ENCODE measurements at places on chromosomes 1 and 21.
A peak's percentile ranks its signal among the peaks of the same experiment; 100 is the strongest.

DNA sequence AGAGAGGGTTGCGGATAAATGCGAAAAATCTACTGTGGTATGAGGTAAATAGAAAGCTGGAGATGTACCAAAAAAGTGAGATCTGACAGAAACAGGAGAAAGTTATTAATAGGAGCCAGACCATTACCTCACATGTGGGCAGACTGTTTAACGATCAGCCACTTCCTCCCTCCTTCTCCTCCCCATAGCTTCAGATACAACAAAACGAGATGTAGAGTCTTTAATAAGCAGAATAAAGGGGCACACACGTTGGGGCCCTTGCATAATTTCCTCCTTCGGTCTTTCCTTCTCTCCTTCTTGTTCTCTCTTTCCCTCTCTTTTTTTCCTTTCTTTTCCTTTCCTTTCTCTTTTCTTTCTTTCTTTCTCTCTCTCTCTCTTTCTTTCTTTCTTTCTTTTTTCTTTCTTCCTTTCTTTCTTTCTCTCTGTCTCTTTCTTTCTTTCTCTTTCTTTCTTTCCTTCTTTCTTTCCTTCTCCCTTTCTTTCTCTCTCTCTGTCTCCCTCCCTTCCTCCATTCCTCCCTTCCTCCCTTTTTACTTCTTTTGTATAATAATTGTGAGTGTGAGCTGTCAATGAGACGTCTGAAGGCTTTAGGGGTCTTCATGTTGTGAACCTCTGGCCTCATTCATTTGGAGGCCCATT, 242.1 kb downstream of the GRIK1 start:
- no peak for DNase-seq

DNA sequence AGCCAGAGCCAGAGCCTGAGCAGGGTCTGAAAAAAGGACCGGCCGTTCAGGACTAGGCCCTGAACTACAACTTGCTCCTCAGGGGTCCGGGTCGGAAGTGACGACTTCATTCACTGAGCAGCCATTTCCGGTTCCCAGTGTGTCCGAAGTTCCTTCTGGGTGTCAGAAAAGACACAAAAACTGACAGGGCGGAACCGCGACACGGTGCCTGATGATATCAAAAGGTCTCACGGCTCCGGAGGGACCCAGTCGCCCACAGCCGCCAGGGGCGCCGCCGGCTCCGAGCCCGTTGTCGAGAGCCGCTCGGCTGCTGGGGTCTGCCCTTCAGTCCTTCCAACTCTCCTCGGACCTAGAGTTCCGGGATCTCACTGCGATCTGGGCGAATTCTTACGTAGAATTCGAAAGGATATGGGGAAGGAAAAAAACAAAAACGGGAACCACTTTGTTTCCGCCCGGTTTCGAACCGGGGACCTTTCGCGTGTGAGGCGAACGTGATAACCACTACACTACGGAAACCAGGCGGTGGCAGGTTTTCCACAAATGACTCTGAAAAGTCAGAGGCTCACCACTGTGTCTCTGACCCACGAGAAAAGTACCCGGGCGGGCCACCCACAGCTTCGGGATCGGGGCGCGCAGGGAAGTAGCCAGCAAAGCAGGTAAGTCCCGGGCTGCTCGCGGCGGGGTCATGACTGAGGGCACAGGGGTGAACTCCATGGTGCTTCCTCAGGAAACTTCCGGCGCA, 31.8 kb upstream of the CFAP126 start:
- peak; percentile 89 for DNase-seq

- no peak for DNase-seq
Observed at GRCh38 chr1:13820055-13820454, 120.1 kb downstream of the PRDM2 start.

DNA sequence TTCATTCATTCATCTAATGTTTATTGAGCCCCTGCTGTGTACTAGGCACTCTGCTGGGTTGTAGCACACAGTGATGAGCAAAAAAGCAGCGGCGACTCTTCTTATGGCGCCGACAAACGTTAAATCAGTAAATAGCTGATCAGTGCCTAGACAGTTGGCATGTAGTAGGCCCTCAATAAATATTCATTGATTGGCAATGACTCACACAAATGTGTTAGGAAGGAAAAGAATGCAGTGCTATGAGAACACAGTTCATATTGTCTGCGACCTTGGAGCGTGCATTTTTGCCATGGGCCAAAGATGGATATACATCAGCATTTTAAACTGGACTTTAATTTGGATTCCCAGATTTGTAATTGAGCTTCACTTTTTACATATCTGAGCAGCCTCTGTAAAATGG, 52.0 kb downstream of the PRDM2 start:
- DNase-seq: no peak

- DNase-seq: no peak
Observed at GRCh38 chr1:35269201-35269988, 886 bp downstream of the ZMYM4 start.

- peak; percentile 42 for DNase-seq
Observed at GRCh38 chr1:153572569-153573015, 6.9 kb upstream of the S100A2 start.

- DNase-seq: no peak
Observed at GRCh38 chr1:59285691-59286090, 11.2 kb upstream of the FGGY start.

GRCh38 chr1:88371436-88372023, 312.5 kb upstream of the PKN2 start:
- DNase-seq: no peak

DNA sequence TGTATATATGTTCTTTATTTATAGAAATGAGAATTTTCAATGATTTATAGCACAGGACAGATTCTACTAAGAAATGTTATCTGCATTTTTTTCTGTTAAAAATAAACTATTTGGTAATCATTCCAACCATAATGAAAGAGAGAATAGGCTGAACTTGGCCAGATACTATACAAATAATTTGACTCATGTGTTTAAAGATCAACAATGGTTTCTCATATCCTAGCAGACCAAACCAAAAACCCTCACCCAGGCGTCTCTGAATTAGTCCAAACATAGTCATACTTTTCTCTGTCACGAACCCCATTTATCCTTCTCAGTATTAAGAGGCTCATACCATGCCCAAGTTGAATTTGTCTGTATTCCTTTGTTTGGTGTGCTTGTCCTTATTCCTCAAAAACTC, 40.3 kb downstream of the RPE65 start:
- no peak for DNase-seq

DNA sequence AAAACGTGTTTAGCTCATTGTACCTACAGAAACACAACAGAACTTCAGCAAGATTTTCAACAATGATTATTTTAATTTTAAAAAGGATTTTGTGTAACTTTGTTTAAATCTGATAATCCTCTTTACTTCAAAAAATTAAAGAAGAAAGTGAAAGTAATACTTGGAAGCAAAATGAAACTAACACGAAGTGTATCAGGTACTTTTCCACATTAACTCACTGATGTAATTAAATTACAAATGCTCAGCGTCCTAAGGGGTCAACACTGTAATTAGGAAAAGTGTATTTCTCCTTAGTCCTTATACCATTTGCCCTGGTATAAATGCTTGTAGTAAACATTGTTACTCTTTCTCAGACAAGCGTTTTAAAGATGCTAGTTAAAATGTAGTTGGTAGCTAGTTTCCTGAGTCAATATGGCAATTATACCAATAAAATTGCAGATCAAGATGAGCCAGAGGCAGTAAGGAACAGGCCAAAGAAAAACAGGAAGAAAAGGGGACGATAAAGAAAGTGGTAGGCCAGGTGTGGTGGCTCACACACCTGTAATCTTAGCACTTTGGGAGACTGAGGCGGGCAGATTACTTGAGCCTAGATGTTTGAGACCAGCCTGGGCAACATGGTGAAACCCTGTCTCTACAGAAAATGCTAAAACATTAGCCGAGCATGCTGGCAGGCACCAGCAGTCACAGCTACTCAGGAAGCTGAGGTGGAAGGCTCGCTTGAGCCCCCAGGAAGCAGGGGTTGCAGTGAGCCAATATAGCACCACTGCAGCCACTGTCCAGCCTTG, 553.0 kb downstream of the SMYD3 start:
- no peak for DNase-seq

DNA sequence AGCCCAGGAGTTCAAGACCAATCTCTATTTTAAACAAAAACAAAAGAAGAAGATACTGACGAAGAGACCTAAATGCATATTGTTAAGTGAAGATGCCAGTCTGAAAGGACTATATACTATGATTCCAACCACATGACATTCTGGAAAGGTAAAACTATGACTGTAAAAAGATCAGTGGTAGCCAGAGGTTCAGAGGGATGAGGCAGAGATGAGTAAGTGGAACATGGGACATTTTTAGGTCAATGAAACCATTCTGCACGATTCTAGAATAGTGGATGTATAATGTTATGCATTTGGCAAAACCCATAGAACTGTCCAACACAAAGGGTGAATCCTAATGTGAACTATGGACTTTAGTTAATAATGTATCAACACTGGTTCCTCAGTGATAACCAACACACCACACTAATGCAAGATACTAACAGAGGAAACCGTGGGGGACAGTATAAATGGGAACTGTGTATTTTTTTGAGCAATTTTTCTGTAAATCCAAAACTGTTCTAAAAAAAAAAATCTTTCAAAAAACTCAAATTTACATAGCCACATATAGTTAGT, 8.2 kb downstream of the RC3H1 start:
- no peak for DNase-seq

DNA sequence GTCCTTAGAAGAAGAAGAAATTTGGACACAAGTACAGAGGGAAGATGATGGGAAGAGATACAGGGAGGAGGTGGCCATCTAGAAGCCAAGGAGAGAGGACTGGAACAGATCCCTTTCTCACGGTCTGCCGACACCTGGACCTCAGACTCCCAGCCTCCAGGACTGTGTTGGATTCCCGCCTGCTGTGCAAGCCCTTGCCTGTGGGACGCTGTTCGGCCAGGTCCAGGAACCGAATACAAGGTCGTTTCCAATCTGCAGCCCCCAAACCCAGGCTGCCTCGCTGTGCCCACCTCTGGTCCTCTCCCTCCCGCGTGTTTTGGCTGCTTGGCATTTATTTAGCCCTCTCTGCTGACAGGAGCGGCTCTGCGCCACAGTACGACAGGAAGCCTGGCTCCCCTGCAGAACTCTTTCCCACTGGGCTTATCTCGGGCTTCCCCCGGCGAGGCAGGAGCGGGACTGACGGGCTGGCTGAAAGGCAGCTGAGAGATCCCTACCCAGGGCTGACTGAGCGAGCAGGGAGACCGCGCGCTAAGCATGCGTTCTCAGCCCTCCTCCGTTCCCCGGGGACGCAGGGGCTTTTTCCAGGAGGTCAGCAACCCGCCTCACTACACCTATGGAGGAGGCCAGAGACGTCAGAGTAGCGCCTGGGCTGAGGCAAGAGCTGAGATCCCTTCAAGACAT, 238.4 kb downstream of the TNR start:
- no peak for DNase-seq

DNA sequence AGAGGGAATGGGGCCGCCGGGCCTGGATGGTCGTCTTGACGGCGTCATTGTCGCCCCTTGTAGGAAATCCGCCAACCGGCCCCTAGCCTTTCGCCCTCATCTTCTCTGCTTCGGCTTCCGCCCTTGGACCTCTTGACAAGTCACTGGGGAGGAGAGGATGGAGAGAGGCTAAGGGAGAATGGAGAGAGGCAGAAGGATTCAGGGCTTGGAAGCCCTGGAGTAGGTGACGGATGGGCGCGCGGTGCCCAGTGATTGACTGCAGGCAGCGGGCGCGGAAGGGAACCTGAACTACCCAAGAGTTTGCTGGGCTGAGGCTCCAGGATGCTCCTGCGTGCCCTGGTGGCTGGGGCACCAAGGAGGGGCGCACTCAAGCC, 651 bp downstream of the PDE4B start:
- DNase-seq: no peak

DNA sequence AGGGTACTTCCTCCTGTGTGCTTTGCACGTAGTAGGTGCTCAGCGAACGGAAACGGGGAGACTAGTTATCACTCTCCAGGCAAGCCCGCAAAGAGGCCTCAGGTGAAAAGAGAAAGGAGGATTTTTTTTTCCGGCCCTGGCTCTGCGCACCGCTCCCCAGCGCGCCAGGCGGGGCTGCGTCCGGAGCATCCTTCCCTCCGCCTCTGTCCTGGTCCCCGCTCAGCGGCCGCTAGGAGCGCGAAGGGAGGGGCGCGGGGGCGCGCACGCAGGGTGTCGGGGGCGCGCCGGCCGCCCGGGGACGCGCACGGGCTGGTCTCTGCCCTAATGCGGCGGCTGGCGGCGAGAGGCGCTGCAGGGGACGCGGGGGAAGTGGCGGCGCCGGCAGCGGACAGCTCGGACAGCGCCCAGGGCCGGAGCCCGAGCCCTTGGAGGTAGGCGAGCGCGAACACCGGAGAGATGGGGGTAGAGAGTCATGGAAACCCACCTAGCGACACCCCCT, 42.3 kb upstream of the NFASC start:
- DNase-seq: no peak

- DNase-seq: no peak
Observed at GRCh38 chr1:155184835-155185782, 11.5 kb downstream of the TRIM46 start.

GRCh38 chr1:3316340-3316943, 138.0 kb upstream of the ARHGEF16 start:
- DNase-seq: peak; percentile 20

DNA sequence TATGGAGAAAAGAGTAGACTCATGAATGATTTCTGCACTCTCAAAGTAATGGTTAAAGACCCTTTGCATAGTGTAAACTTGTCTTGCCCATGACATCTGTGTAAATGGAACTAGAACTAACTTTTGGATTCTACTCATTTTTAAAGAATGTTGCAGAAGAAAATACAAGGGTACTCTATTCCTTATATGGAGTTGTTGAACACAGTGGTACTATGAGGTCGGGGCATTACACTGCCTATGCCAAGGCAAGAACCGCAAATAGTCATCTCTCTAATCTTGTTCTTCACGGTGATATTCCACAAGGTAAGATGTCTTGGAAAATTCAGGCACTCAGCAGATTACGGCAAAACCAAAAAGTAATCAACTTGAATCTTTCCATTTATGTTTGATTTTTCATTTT, 19.8 kb downstream of the CCT8 start:
- no peak for DNase-seq

DNA sequence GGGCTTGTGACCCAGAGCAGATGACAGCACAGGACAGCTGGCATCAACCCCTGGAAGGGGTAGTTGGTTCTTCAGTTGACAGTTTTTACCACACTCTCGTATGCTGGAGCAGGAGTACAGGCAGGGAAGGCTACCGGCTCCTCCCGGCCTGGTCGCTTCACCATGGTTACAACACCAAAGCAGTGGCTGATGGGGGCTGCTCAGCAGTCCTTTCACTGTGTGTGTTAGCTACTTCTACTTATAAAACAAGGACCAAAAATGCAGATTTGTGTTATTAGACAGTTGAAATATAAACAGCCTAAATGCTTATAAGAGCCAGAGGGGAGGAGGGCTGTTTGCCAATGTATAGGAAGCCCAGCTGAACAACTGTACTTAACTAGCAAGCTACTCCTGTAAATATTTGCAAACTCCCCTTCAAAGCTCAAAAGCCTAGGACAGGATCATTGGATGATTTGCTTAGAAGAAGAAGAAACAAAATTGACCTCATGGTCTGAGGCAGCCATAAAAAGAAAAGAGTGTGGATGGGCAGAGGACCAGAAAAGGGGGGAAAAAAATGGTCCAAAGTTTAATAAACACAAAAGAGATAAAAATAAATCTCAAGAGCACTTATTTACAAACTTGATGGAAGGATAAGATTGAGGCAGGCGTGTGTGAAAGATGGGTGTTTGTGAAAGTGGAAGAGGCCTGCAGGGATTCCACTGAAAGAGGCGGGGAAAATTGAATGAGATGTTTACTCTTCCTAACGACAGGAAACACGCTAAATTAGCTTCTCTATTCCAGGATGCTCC, 57.1 kb downstream of the TGFB2 start:
- no peak for DNase-seq

- DNase-seq: no peak
Observed at GRCh38 chr1:216823731-216824130, 100.5 kb upstream of the ESRRG start.

Data from skin of body (tissue), 3 donors.